OCI-M1 (cell line): ENCODE measurements at places on chromosomes 7 and 10.

GRCh38 chr7:158842486-158842885 lies 13.2 kb upstream of the ESYT2 start:
- no peak for DNase-seq

GRCh38 chr7:5631152-5631551 lies 150.3 kb downstream of the RNF216 start:
- no peak for DNase-seq

GRCh38 chr7:43787771-43788170 lies 29.3 kb downstream of the BLVRA start:
- DNase-seq, result no peak

GRCh38 chr7:39607865-39608264 lies 15.5 kb upstream of the RALA start:
- no peak for DNase-seq

DNA sequence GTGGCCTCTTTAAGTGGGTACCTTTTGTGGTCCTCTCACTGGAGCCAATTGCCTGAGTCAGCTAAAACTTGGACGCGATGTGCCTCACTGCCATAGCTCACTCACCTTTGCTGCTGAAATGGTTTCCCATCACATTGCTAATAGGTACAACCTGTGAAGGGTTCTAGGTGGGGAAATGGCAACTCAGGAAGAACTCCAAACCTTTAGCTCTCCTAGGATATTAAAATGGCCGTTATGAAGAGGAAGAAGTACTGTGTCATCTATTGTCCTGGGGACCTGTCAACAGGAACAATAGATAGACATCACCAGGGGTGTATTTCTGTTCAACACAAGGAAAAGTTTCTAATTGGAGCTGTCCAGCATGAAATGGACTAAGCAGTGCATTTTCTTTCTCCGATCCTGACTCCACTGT lies 1.2 kb upstream of the ZNF655 start:
- peak; percentile 42 for DNase-seq

GRCh38 chr10:126892226-126893175 lies 12.7 kb upstream of the DOCK1 start:
- no peak for DNase-seq

GRCh38 chr10:130432850-130433249 lies 296.7 kb downstream of the GLRX3 start:
- no peak for DNase-seq

GRCh38 chr7:23653942-23654341 lies 26.1 kb upstream of the FAM221A start:
- DNase-seq, result no peak

DNA sequence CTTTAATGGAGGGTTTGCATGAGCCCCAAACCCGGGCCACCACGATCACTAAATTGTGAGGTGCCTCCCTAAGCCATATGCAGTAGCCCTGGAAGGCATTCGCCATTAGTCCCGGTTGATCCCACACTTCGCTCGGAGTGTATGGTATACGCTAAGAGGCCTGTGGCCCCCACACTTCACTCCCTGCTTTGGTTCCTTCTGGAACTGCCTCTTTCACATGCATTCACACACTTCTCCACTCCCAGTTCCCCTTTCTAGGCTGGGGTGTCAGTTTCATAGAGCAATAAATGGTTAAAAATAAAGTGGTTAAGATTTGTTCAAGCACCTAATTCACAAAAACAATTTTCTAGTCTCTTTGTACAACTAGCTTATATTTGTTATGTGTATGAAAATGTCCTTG lies 212.1 kb upstream of the KCND2 start:
- no peak for DNase-seq

DNA sequence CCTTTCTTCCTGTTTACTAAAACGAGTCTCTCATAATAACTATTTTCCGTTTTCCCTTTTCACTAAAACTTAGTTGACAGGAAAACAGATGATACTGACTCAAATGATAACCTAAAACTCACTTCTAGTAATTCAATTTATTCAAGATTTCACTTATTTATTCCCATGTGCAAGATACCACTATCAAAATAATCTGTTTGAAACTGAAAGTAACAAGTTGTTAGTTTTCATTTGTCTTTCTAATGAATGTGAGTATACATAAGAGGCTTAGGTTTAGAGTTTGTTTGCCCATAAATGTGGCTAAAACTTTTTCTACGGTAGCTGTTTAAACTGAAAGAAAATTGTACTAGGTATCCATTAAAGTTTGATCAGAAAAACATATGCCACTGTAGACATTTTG lies 314.9 kb upstream of the STEAP1 start:
- peak; percentile 52 for DNase-seq

GRCh38 chr10:130140425-130140824 lies 4.2 kb downstream of the GLRX3 start:
- DNase-seq, result peak; percentile 19

DNA sequence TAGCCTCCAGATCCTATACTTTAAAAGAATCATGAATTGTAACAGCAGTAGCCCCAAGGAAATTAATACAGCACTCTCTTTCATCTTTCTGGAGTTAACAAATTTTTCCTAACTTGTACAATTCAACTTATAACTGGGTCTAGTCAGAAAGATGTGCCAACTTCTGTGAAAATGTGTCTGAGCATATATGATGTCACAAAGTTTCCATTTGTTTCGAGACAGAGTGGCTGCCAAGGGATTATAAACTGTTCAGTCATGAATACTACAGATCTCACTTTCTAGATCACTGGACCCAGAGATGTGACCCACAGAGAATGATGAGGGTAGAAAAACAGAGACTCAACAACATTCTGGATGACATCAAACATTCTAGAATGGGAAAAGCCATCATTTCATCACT lies 249.2 kb upstream of the PHF14 start:
- no peak for DNase-seq

GRCh38 chr10:10787586-10787985 lies 230.1 kb upstream of the CELF2 start:
- DNase-seq, result no peak

GRCh38 chr10:69415049-69415448 lies 1.7 kb downstream of the TACR2 start:
- no peak for DNase-seq

- no peak for DNase-seq
Measured at GRCh38 chr7:79272938-79273337, 180.5 kb downstream of the MAGI2 start.

DNA sequence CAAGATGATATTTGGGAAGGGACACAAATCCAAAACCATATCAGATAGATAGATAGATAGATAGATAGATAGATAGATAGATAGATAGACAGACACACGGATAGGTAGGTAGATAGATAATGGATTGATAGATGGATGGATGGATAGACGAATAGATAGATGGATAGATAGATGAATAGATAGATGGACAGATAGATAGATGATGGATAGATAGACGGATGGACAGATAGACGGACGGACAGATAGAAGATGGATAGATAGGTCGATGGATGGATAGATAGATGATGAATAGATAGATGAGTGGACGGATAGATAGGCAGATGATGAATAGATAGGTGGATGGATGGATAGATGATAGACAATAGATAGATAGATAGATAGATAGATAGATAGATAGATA lies 39.8 kb downstream of the NPTX2 start:
- DNase-seq, result no peak

DNA sequence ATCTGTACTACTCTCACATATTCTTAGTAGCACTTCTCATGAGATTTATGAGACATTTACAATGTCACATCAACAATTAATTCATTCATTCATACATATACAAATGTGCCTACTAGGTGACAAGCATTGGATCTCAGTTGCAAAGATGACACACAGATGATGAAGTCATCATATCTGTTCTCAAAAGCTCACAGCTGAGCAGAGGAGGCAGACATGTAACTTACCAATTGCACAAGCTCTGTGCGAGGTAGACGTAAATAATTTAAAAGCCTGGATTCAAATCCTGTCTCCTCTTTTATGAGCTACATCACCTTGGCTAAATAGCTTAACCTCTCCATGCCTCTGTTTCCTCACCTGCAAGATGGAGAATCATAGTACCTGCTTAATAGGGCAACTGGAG lies 109.4 kb upstream of the FAM133B start:
- no peak for DNase-seq

GRCh38 chr7:3464900-3465622 lies 164.0 kb downstream of the SDK1 start:
- no peak for DNase-seq

GRCh38 chr7:92647652-92648051 lies 57.5 kb upstream of the FAM133B start:
- no peak for DNase-seq

DNA sequence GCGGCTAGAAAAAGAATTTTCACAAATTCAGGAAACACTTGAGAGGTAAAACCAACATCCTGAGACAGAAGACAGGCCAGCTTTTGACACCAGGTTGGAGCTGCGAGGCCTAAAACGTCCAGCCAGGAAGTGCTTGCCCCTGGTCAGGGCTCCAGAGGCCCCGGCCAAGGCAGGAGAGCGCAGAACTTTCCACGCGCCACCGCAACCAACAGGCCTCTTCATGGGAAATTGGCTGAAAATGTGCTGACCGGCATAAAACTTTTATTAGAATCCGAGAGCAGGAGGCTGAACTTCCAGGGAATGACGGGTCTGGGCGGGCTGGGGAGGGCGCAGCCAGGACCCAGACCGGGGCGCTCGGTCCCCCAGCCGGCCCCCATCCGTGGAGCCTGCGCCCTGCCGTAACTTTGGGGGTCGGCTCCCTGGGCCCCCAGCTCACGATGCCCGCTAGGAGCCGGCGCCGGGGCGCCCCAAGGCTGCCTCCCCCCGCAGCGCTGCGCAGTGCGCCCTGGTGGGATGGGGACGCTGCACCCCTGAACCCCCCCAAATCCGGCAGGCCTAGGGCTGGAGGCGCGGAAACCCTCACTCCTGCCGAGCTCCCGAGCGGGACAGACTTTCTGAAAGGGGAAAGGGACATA lies 414.0 kb upstream of the MKI67 start:
- no peak for DNase-seq

DNA sequence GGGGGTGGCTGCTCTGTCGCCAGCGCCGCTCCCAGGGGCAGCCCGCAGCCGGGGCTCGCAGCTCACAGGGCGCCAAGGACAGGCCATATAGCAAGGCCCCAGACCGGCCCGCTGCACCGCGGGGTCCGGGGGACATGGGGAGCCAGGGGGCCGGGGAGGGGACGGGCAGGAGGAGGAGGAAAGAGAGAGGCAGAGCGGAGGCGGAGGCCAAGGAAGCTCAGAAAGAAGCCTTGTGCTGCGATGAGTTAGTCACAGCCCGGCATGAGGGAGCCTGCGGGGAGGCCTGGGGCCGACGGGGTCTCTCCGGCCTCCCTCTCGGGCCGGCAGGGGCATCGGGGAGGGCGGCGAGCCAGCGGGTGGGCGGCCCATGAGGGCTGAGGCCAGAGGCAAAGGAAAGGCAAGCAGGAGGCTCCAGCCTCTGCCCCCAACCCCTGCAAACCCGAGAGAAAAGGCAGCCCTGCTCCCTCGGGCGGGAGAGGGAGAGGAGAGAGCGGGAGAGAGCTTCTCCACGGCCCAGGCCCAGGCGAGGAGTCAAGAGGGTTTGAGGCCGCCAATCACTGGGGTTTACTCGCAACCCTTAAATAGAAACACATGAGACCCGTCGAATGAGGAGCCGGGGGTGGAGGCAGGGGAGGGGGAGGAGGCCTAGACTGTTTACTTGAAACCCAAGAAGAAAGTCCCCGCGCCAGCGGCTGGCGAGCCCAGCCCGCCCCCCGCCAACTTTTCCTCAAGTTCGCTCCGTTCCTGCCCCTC lies 167.9 kb downstream of the NEURL1 start:
- DNase-seq, result peak; percentile 90

DNA sequence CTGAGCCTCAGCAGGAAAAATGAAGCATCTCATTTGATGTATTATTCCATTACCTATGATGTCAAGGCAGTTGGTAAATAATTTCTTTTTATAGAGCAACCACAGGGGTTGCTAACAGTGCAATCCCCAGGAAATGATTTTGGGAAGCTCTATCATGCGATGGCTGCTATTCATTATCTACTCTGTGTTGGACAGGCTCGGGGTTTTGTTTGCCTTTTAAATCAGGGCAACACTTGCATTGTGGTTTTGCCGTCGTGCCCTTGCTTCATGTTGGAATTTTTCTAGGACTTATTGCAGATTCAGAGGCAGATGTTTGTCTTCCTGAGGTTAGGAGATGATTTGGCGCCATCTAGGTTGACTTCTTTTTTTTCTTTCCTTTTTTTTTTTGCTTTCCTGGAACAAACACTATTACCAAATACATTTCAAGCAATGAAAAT lies 128.4 kb downstream of the BICC1 start:
- DNase-seq, result peak; percentile 72

DNA sequence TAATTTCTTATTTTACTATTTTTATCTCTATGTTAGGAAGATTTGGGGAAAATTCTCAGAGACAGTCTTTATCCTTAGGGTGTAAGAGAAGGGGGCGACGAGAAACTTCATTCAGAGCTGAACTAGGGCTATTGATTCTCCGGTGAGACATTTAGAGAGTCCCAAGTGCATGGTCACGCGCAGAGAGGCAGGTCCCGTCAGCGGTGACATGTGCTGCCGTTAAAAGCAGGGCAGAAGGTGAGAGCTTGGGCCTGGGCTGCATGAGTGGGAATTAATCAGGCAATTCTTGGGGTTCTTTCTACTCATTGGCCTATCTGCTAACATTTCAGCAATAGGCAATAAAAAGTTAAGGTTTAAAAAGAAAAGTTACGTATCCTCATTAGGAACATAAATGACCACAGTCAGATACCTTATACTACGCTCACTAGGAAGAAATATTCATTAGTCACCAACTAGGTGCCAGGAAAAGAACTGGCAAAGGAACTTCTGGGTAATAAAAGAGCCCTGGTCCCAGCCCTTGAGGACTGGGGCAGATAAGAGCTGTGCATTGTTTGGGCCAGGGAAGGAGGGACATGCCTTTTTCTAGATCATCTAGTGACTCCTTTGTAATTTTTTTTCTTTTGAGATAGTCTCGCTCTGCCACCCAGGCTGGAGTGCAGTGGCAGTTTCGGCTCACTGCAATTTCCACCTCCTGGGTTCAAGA lies 21.2 kb downstream of the PRKCQ start:
- DNase-seq, result no peak

- DNase-seq, result no peak
Measured at GRCh38 chr7:374706-375311, 84.8 kb downstream of the FOXL3 start.

GRCh38 chr7:1811850-1812508 lies 141.9 kb downstream of the ELFN1 start:
- DNase-seq, result peak; percentile 1

- no peak for DNase-seq
Measured at GRCh38 chr7:147321504-147321903, 1204.9 kb downstream of the CNTNAP2 start.

DNA sequence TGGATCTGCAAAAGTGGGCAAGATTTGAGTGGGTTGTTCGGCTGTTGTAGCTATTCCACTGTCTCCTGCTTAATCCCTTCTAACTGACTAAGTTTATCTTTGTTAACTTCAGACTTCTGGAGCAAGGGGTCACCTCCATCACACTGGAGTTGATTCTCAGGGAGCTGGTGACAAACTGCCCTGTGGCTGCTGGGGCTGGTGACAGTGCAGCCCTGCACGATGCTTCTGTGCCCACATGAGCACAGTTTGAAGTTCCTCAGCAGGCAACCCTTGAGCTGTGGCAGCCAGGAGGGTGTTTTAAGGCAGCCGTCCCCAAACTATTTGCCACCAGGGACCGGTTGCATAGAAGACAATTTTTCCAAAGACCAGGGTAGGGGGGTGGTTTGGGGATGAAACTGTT lies 40.5 kb downstream of the ADRB1 start:
- no peak for DNase-seq
